Osteocyte (in vitro differentiated cells): ENCODE measurements at places on chromosomes 5 and 9.

DNA sequence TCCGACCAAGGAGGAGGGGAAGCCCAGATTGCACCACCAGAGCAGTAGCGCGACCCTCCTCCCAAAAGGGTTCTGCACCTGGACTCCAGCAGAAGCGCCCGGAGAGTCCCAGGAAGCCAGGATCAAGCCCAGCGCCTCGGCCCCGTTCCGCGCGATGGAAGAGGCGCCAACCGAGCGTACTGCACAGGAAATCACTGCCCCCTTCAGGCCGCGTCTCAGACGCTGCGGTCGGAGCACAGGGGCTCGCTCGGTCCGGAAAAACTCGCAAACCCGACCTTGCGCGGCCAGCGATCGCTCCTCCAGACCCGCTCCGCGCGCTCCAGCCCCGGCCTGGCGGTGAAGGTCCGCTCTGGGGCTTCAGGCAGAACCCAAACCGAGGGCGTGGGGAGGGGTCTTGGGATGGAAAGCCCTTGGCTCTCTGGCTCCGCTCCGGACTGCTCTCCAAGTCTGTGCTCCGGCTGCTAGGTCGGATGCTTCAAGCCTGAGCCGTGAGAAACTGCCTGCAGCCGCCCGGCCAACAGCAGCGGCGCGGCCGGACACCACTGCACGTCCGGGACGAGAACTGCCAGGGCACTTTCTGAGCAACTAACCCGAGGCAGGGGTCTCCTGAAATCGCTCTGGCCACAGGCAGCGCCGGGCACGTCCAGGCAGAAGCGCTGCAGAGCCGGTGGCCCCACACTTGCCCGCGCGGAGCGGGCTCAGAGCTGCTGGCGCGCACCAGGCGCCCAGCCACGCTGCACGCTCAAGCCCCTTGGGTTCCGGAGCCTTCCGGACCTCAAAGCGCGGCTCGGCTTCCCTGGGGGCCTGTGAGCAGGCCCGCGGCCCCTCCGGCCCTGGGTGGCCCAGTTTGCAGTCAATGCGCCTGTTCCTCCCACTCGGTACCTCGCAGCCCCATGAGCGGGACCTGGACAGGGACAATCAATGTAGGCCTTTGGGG, 1.3 kb downstream of the GABBR2 start:
- peak overlapping the region; percentile 10 for H3K4me3 ChIP-seq
- H3K27me3 ChIP-seq, result peaks cover 76% of the 10 kb centered on the region
- H3K4me1 ChIP-seq, result peaks cover 12% of the 10 kb centered on the region

GRCh38 chr5:111072949-111073682, 1.6 kb downstream of the TSLP start:
- no peaks in the 10 kb centered on the region for H3K36me3 ChIP-seq
- H3K27me3 ChIP-seq, result peaks cover 88% of the 10 kb centered on the region

DNA sequence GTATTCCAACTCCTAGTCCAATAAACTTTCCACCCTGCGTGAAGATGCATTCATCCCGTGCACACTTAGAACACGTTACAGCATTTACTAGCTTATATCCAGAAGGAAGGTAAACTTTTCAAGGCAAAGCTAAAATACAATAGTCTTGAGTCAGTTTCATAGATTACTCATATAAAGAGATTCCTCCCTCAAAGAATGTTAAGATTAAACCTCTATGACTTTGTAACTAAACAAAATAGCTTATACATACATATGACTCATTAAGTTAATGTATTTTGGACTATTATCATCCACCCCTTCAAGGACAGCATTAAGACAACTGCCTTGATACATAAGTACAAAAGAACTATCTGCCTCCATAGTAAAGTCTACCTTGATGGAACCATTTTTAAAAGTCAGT, 36.1 kb downstream of the TLE1 start:
- no peak overlapping the region for H3K27ac ChIP-seq
- no peaks in the 10 kb centered on the region for H3K27me3 ChIP-seq
- no peak for DNase-seq

DNA sequence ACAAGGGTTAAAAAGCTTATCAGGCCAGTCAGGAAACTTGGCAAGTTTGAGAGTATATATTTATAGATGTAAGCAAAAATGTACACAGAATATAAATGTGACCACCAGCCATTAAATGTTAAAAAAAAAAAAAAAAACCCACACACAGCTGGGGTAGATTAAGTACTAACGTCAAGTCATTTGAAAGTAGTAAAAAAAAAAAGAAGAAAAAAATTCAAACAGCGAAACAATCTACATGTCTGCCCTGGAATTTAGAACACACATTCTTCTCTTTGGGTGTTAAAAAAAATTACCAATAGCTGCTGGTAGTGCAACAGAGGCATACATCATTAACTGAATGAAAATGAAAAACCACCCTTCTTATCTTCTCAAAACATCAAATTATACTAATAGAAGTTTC, 269.7 kb downstream of the MLLT3 start:
- no peak for DNase-seq
- no peak overlapping the region for H3K4me3 ChIP-seq
- no peaks in the 10 kb centered on the region for H3K27me3 ChIP-seq
- peaks cover 22% of the 10 kb centered on the region for H3K36me3 ChIP-seq
- peaks cover 52% of the 10 kb centered on the region for H3K4me1 ChIP-seq

GRCh38 chr9:84731696-84732095, 62.2 kb downstream of the NTRK2 start:
- peaks cover 5% of the 10 kb centered on the region for H3K36me3 ChIP-seq
- H3K4me3 ChIP-seq, result no peak overlapping the region
- no peak overlapping the region for H3K27ac ChIP-seq

- no peak overlapping the region for H3K4me3 ChIP-seq
Measured at GRCh38 chr5:75558221-75558620, 46.5 kb downstream of the POLK start.

- DNase-seq, result no peak
- H3K27me3 ChIP-seq, result no peaks in the 10 kb centered on the region
- H3K36me3 ChIP-seq, result peaks cover 32% of the 10 kb centered on the region
- H3K4me3 ChIP-seq, result no peak overlapping the region
Measured at GRCh38 chr9:36116593-36116992, 19.9 kb upstream of the GLIPR2 start.

GRCh38 chr9:87613265-87614111, 112.4 kb upstream of the CTSL start:
- H3K4me1 ChIP-seq, result peaks cover 58% of the 10 kb centered on the region
- H3K27me3 ChIP-seq, result no peaks in the 10 kb centered on the region
- H3K27ac ChIP-seq, result no peak overlapping the region
- no peak for DNase-seq
- H3K36me3 ChIP-seq, result peaks cover 79% of the 10 kb centered on the region

DNA sequence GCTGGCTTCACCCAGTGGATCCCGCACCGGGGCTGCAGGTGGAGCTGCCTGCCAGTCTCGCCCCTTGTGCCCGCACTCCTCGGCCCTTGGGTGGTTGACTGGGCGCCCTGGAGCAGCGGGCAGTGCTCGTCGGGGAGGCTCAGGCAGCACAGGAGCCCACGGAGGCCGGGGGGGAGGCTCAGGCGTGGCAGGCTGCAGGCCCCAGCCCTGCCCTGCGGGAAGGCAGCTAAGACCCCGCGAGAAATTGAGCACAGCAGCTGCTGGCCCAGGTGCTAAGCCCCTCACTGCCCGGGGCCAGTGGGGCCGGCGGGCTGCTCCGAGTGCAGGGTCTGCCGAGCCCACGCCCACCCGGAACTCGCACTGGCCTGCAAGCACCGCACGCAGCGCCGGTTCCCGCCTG, 3.7 kb upstream of the ADAMTS6 start:
- peaks cover 9% of the 10 kb centered on the region for H3K4me1 ChIP-seq
- no peaks in the 10 kb centered on the region for H3K27me3 ChIP-seq
- DNase-seq, result no peak

- DNase-seq, result no peak
- no peak overlapping the region for H3K4me3 ChIP-seq
- H3K27me3 ChIP-seq, result peaks cover 14% of the 10 kb centered on the region
- no peaks in the 10 kb centered on the region for H3K4me1 ChIP-seq
- no peaks in the 10 kb centered on the region for H3K36me3 ChIP-seq
- no peak overlapping the region for H3K27ac ChIP-seq
Measured at GRCh38 chr5:178074266-178074952, 38.9 kb upstream of the N4BP3 start.

GRCh38 chr9:68974431-68974830, 39.5 kb downstream of the PRKACG start:
- no peaks in the 10 kb centered on the region for H3K4me1 ChIP-seq
- no peaks in the 10 kb centered on the region for H3K36me3 ChIP-seq
- no peak overlapping the region for H3K4me3 ChIP-seq
- H3K27me3 ChIP-seq, result peaks cover 9% of the 10 kb centered on the region

DNA sequence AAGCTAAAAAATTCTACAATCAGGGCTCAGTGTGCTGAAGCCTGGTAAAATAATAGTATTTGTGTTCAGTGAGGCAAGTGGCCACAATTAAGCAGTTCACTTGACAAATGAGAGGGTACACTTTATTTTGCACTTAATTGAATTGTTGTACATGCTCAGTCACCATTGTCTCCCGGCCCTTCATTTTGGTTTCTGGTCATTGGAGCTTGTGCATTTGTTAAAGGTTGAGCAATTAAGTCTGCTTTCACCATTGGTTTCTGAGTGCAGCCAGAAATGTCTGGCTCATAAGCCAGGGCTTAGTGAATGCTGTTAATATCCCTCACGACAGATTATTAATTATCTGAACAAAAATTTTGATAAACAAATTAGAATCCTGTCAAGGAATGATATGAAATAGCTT, 89.6 kb downstream of the PRDM6 start:
- H3K36me3 ChIP-seq, result no peaks in the 10 kb centered on the region
- no peak overlapping the region for H3K4me3 ChIP-seq
- H3K4me1 ChIP-seq, result no peaks in the 10 kb centered on the region
- no peak overlapping the region for H3K27ac ChIP-seq
- DNase-seq, result no peak

DNA sequence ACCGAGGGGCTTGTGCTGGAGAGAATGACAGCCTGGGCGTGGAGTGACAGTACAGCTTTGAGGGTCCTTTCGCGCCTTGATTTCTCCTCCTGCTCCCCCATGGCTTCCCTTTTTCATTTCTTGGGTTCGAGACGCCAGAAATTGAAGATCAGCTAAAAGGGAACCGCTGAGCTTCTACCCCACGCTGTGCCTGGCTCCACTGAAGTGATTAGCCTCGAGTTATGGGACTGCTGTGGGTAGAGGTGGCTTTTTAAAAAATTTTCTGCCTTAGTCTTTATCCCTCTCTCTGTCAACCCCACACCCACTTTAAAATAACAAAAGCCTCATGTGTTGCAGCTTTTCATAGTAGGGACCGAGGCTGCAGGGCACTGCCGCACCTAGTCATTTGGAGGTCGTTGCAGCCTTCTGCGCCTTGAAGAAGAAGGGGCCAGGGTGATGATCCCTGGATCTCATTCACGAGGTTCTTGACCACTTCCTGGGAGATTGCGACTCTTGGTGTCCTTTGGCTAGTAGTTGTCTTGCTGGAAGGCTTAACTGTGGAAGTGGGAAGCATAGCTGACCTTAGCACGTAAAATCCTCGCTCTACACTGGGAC, 603 bp downstream of the PPIP5K2 start:
- H3K4me3 ChIP-seq, result peak overlapping the region; percentile 88
- H3K27me3 ChIP-seq, result no peaks in the 10 kb centered on the region
- peak overlapping the region; percentile 99 for H3K27ac ChIP-seq

DNA sequence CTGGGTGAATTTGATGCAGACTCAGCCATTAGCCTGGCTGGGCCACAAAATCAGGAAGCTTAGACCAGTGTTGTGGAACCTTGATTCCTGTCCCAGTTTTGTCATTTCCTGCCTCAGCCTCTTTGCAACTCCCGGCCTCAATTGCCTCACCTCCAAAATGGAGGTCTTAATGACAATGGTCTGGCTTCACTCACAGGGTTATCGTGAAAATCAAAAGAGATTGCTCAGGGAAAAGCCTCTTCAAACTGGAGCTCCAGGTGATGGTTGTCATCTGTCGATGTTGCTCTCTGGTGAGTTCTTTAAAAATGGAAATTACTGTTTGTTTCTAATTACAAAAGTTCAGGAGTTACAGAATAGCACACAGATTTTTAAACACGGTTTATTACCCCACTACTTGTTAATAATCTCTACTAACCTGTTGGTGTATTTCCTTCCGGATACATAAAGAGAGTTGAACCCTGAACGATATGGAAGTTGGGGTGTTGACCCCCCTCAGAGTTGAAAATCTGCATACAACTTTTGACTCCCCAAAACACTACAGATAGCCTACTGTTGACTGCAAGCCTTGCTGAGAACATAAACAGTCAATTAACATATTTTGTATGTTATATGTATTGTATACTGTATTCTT, 109.9 kb upstream of the CPEB4 start:
- no peak overlapping the region for H3K4me3 ChIP-seq
- no peak overlapping the region for H3K27ac ChIP-seq
- no peak for DNase-seq
- H3K36me3 ChIP-seq, result no peaks in the 10 kb centered on the region
- H3K27me3 ChIP-seq, result no peaks in the 10 kb centered on the region

DNA sequence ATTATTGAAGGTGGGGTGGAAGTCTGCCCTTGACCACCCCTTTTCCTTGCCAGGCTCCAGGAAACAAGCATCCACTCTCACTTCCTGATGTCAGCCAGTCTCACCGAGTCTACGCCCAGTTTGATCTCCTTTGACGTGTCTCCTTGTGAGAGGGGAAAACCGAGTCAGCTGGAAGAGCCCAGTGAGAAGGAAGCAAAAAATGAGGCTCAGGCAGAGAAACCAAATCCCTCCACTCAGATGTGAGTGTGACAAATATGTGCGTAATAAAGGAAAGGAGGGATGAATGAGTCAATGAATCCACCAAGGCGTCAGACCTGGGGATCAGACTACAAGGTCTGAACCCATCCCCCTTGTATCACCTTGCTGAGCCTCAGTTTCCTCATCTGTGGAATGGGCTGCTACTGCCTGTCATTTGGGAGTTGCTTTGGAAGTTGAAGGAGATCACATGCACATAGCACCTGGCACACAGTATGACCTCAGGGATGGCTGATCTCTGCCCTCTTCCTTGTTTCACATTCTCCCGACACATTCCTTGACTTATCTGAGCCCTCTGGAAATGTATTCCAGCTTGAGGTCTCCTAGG, 61.3 kb upstream of the XPA start:
- no peaks in the 10 kb centered on the region for H3K36me3 ChIP-seq
- peaks cover 41% of the 10 kb centered on the region for H3K27me3 ChIP-seq
- no peak overlapping the region for H3K27ac ChIP-seq

GRCh38 chr5:119397518-119398380, 41.9 kb downstream of the TNFAIP8 start:
- peak overlapping the region; percentile 52 for H3K4me3 ChIP-seq
- no peaks in the 10 kb centered on the region for H3K27me3 ChIP-seq
- peaks cover 3% of the 10 kb centered on the region for H3K36me3 ChIP-seq
- DNase-seq, result no peak
- peaks cover 56% of the 10 kb centered on the region for H3K4me1 ChIP-seq

GRCh38 chr9:120158221-120158620, 421.7 kb downstream of the CDK5RAP2 start:
- no peaks in the 10 kb centered on the region for H3K36me3 ChIP-seq
- H3K4me1 ChIP-seq, result no peaks in the 10 kb centered on the region
- DNase-seq, result no peak
- no peaks in the 10 kb centered on the region for H3K27me3 ChIP-seq

- no peaks in the 10 kb centered on the region for H3K4me1 ChIP-seq
- H3K4me3 ChIP-seq, result no peak overlapping the region
- no peak for DNase-seq
Measured at GRCh38 chr9:9963841-9964240, 649.0 kb downstream of the PTPRD start.

GRCh38 chr9:136791516-136792276, 552 bp downstream of the TMEM141 start:
- peaks cover 26% of the 10 kb centered on the region for H3K4me1 ChIP-seq
- H3K36me3 ChIP-seq, result no peaks in the 10 kb centered on the region
- no peak for DNase-seq
